Glutamatergic neuron (in vitro differentiated cells): ENCODE measurements at places on chromosomes 5 and 9.

GRCh38 chr5:153658606-153659005, 168.1 kb downstream of the GRIA1 start:
- H3K27ac ChIP-seq, result no peak overlapping the region
- H3K36me3 ChIP-seq, result no peaks in the 10 kb centered on the region
- DNase-seq, result no peak
- peaks cover 3% of the 10 kb centered on the region for H3K27me3 ChIP-seq

GRCh38 chr5:164784230-164784629, 1278.8 kb downstream of the MAT2B start:
- no peak overlapping the region for H3K4me3 ChIP-seq
- no peak overlapping the region for H3K27ac ChIP-seq

DNA sequence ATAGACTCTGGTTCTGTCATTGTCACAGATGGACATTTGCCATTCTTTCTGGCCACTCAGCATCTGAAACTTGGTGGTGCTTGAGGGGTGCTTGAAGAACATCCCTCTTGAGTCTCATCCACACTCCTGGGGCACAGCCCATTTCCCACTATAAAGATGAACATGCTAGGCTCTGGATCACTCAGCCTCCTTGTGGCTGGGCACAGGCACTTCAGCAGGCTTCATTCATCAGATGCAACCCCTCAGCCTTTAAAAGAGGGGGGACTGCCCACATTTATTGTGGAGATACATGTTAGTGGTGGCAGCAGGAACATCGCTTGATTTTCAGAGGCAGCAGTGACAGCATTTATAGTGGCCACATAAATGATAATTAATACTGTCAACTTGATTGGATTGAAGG, 124.7 kb upstream of the NIPBL start:
- no peak overlapping the region for H3K27ac ChIP-seq
- H3K27me3 ChIP-seq, result no peaks in the 10 kb centered on the region
- no peak overlapping the region for H3K4me3 ChIP-seq
- no peaks in the 10 kb centered on the region for H3K4me1 ChIP-seq
- H3K36me3 ChIP-seq, result no peaks in the 10 kb centered on the region
- no peak for DNase-seq

- H3K36me3 ChIP-seq, result no peaks in the 10 kb centered on the region
- H3K4me3 ChIP-seq, result no peak overlapping the region
- H3K4me1 ChIP-seq, result no peaks in the 10 kb centered on the region
- no peaks in the 10 kb centered on the region for H3K27me3 ChIP-seq
- no peak overlapping the region for H3K27ac ChIP-seq
These were observed 264.4 kb downstream of the HTR1A start for GRCh38 chr5:63697811-63698210.

DNA sequence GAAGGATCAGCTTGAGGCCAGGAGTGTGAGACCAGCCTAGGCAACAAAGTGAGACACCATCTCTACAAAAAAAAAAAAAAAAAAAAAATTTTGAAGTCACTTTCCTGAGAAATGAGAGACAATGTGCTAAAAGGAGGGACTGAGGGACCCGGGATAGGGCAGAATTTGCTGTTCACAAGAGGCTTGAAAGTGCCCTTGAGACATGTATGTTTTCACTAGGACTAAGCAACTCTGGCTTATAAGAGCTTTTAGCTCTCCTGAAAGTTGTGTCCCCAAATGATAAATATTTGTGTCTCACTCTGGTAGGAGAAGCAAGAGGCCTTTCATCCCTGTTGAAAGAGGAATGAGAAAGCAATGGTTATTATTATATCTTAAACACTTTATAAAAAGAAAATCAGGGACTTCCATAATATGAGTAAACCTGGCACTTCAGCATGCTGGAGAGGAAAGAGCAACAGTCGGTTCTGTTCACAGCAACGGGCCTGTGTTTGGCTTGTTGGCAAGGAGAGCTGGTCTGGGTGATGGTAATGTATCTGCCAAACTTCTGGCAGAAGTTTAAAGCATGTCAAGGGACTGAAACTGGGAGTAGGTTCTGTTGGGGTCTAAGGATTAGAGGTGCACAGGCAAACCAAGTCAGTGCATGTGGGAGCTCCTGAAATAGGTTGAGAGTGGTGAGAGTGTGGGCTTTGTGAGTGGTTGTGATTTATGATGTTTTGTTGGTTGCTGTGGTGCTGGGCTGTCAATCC, 32.2 kb downstream of the ENTREP1 start:
- no peaks in the 10 kb centered on the region for H3K4me1 ChIP-seq
- H3K36me3 ChIP-seq, result no peaks in the 10 kb centered on the region
- H3K27me3 ChIP-seq, result no peaks in the 10 kb centered on the region
- no peak for DNase-seq
- no peak overlapping the region for H3K27ac ChIP-seq
- no peak overlapping the region for H3K4me3 ChIP-seq

GRCh38 chr9:81686614-81687520, 2.5 kb downstream of the TLE1 start:
- H3K27ac ChIP-seq, result no peak overlapping the region
- H3K36me3 ChIP-seq, result no peaks in the 10 kb centered on the region
- H3K4me3 ChIP-seq, result no peak overlapping the region
- peaks cover 19% of the 10 kb centered on the region for H3K27me3 ChIP-seq
- DNase-seq, result peak; percentile 89
- peaks cover 17% of the 10 kb centered on the region for H3K4me1 ChIP-seq
